ENCODE measurements at places on chromosomes 16 and 17.

DNA sequence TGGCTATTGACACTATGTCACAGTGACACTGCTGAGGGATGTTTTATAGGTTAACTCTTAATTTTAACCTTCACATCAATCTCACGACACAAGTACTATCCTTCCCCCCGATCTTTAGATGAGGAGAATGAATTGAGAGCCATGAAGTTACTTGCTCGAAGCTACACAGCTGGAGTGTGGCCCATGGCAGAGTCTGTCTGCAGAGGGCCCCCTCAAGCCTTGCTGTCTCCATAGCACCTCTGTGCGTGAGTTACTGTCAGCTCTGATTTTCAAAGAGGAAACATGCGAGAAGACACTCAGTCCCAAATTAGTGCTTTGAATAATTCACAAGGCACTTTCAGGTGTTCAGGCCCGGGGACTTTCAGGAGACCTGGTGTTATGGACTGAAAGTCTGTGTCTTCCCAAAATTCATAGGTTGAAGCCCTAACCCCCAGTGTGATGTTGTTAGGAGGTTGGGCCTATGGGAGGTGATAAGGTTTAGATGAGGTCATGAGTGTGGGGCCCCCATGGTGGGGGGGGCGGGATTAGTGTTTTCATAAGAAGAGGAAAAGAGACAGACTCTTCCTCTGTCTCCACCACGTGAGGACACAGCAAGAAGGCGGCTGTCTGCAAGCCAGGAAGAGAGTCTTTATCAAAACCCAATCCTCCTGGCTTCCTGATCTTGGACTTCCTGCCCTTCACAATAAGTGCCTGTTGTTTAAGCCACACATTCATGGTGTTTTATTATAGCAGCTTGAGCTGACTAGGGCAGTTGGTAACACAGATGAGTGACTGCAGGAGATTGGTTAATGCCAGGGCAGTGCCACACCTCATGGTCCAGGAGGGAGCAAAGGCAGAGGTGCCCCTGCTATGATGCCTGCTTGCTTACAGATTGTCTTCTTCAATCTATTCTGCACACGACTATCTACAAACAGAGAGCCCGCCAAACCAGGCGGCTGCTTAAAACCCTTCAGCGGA, 281.8 kb downstream of the HAPSTR1 start:
- DNase-seq, result no peak

DNA sequence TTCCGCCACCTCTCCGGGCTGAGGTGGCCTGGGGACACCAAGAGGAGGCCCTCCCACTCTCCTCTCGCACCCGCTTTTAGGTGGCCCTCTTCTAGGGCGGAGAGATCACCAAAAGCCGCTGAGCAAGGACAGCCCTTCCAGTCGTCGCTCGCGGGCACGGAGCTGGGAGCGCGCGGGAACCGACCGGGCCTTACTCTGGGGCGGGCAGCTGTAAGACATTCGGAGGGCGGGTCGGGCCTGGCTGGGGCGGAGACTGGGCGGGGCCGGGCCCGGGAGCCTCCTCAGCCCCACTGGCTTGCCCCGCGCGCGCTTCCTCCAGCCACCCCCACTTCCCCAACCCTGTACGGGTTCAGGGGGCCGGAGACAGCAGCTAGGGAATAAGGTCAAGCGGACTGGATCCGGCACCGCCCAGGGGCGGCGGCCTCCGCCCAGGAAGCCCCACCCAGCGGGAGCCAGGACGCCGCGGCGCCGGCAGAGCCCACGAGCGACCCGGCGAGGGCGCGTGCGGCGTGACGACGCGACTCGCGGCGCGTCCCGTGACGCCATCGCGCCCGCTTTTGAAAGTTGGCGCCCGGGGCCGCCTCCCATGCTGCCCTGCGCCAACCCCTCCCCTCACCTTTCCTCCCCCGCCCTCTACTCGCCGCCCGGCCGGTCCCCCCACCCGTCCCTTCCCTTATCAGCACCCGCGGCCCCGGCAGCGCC, 351 bp upstream of the CTCF start:
- DNase-seq, result peak; percentile 96

- no peak for DNase-seq
Observed at GRCh38 chr17:3884188-3884587, 8.7 kb downstream of the CAMKK1 start.

DNA sequence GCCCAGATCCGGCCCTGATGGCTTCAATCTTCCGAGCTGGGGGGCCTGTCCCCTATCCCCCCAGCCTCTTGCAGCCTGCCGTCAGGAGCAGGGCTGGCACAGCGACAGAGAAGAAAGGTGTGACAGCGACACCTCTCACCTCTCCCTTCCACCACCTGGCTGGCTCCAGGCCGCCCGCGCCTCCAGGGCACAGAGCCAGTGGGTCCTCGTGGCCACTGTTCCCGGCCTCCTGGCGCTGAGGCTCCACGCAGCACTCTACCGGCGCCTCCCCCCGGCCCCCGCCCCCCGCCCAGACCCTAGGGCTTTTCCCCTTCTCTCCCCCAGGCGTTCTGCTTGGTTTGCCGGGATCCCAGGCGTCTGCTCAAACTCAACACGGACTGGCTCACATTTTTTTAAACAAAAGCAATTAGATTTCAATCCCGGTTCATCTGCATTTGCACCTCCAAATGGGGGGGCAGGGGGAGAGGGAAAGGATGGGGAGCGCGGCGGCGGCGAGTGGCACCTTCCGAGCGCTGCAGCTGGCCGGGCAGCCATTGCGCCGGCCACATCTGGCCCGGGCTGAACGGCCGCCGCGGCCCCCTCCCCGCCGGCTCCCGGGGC, 12.8 kb upstream of the CBX8 start:
- no peak for DNase-seq

DNA sequence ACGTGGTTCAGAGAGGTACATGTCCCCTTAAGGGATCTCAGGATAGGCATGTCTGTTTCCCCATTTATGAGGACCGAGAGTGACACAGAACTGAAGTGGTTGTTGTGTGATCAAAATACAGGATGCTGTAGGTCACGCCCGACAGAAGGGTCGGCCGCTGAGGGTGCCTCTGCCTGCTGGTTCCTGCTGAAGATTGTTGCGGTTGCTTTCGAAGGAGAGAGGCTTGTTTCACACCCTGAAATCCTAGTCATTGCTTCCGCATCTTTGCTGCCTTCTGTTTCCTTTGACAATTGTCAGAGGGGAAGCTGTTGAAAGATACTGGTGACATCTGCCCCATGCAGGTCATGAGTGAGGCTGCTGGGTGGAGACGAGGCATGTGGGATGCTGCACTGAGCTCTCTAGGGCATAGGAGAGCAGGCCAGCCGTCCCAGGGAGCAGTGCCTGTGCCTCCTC, 3.8 kb upstream of the NAT9 start:
- peak; percentile 83 for DNase-seq

- no peak for DNase-seq
Observed at GRCh38 chr17:66037221-66037620, 154.7 kb downstream of the CEP112 start.

- no peak for DNase-seq
Observed at GRCh38 chr17:12568358-12569251, 97.1 kb upstream of the MYOCD start.

GRCh38 chr17:77356690-77357201, 216.0 kb downstream of the SEC14L1 start:
- DNase-seq, result no peak

DNA sequence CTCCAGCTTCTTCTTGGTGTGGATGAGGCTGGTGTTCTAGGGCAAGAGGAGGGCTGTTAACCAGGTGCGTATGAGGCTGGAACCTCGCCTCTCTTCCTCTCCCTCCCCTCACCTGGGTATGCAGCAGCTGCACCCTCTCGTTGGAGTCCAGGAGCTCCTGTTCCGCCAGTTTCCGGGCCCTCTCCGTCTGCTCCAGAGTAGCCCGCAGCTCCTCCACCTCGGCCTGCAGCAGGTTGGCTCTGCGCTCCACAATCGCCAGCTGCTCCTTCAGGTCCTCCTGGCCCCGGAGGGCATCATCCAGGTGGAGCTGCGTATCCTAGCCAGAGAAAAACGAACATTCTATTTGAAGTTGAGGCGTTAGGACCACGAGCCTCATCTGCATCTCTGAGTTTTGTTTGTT, 25.4 kb downstream of the MYH3 start:
- no peak for DNase-seq

DNA sequence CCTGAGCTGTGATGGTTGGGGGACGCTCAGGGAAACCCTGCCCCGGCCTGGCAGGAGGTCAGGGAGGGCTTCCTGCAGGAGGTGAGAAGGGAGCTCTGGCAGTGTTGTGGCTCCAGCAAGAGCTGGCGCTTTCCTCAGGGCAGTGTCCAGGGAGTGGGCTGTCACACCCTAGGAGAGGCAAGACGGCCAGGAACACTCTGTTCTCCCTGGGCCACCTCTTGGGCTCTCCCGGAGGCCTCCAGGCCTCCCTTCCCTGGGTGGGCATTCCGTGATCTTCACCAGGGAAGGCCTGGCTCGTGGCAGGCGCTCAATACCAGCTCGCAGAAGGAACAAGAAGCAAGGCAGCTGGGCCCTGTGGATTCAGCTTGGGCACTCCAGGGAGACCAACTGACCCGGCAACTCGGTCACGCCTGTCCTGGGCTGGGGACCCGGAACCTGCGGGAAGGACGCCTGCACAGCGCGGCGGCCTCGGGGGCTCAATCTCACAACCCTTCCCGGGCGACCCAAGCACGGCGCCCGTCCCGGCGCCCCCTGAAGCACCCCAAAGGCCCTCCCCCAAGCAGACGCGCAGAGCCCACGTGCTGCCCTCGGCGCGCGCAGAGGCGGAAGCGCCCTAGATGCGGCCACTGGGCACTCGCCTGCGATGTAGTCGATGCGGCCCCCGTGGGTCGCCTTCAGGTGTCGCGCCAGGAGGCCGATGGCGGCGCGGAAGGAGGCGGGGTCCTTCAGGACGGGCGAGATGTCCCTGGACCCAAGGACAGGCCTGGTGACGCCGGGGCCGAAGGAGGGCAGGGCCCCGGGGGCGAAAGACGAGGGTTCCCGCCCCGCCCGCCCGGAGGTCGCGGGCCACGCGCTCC, 588 bp downstream of the APRT start:
- no peak for DNase-seq

DNA sequence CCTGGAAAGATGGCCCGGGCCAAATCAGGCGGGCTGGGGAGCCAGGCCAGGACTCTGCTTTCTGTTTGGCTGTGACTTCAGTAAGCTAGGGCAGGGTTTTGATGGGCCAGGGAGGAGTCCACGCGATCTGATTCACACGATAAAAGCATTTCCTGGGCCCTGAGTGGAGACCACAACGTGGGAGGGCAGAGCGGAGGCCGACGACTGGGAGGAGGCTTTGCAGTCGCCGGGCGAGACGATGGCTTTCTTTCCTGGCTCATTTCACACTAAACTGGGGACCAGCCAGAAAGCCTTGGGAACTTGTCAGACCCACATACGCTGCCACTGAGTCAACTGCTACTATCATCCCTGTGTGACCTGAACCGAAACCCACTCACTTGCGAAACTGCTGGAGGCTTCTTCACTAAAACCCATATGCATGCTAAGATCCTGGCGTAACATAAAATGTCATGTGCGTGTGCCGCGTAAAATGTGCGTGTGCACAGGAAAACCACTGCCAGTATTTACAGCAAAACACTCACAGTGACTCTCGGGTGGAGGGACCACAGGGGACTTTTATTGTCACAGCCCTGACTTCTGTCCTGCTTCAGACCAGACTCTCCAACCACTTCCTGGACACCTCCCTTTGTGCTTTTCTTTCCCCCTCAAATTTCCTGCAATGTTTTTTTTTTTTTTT, 14.2 kb upstream of the RHBDF2 start:
- DNase-seq, result no peak

DNA sequence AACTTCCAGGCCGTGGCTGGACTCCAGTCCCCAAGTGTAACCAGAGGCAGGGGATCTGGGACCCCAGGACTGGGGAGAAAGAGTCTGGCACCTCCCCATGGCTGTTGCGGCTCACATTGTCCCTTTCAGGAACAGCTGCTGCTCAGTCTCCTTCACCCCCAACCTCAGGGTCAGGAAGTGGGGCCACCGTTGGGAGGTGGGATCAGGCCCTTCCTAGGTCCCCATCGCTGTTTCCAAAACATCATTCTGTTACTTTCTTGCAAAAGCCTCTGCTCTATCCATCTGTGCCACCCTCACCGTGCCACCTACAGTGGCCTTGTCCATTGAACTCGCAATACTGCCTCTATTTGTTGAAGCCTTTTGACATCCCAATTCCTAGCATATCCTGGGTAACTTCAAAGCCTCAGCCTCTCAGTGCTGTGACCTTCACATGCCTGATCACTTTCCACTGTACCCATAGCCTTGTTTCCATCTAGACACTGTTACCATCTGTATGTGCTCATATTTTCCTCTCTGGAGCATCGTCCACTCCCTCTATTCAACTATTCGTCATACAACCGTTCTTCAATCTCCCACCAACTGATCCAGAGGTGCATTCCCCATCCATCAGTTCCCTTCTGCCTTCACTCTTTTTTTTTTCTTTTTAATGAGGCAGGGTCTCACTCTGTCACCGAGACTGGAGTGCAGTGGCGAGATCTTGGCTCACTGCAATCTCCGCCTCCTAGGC, 15.0 kb upstream of the SRCIN1 start:
- no peak for DNase-seq

- DNase-seq, result no peak
Observed at GRCh38 chr16:68626557-68626956, 18.6 kb upstream of the CDH3 start.

DNA sequence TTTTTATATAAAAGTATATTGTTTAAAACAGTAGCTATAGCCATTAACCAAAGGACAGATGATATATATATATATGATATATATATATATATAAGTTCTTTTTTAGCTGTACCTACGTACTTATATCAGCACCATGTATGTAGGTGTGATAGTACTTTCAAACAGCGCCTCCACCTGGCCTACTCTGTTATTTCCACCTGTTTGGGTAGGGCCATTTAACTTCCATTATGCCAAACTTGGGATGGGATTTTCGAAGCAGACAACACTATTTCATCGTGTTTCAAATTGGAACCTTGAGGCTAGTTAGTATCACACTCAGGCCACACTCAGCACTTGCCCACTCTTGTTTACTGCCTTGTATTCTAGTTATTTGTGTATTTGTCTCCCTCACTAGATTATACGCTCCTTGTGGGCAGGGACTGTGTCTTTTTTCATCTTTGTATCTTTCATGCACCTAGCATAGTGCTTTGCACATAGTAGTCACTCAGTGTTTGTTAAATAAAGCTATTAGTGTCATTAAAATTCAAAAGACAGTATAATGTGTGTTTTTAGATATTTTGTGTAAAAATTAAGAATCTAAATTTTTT, 11.8 kb upstream of the CLTC start:
- DNase-seq, result no peak

DNA sequence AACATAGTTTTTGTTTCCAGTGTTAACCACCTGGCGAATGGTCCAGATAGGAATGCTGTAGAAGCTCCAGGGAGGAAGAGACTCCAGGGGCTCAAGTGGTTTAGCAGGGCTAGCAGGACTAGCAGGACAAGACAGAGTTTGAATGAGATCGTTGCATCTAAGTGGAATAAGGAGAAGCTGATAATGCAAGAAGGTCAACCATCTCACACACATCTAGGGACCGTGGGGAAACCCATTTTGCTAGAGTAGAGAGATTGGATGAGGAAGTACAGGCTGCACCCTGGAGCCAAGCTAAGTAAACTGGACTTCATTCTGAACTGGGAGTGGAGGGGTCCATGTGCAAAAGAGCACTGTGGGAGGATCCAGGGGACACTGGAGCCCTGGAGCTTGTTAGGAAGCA, 86.1 kb upstream of the HSBP1 start:
- DNase-seq, result no peak

All from memory B cell (primary cell).